ENCODE measurements at places on chromosomes 6 and 20. TPM values are rescaled to one million over a fixed set of nuclear protein-coding genes. Genes with fewer than 3 reads are reported as not detected.

DNA sequence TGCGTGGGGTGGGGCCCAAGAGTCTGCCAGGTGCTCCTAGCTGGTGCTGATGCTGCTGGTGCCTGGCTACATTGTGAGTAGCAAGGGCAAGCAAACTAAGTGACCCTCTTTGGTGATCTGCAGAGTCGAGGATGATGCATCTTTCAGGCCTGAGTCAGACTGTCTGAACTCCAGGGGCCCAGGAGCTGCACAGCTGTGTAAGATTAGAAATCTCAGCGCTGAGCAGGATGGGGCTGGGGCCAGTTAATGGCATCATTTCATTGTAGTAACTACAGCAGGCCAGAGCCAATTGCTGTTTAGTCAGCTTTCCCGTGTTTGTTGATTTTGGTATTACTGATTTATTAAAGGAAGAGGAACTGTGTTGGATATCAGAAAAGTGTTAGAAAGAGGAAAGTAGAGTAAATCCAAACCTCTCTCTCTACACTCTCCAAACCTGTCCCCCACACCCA lies 365.2 kb downstream of the PAX1 start:
- no peak overlapping the region for H3K27ac ChIP-seq
- no peaks in the 10 kb centered on the region for H3K36me3 ChIP-seq
- H3K27me3 ChIP-seq, result no peaks in the 10 kb centered on the region
- H3K4me3 ChIP-seq, result no peak overlapping the region
- H3K4me1 ChIP-seq, result no peaks in the 10 kb centered on the region

GRCh38 chr6:150622941-150623874 lies 23.5 kb downstream of the PLEKHG1 start:
- peaks cover 47% of the 10 kb centered on the region for H3K4me1 ChIP-seq
- no peak for DNase-seq
- H3K36me3 ChIP-seq, result no peaks in the 10 kb centered on the region
- H3K27ac ChIP-seq, result no peak overlapping the region

- H3K36me3 ChIP-seq, result no peaks in the 10 kb centered on the region
- H3K27me3 ChIP-seq, result peaks cover 6% of the 10 kb centered on the region
- DNase-seq, result no peak
- no peak overlapping the region for H3K4me3 ChIP-seq
Observed at GRCh38 chr6:17007749-17008148, 94.1 kb upstream of the STMND1 start.

GRCh38 chr6:121880831-121881230 lies 445.4 kb downstream of the GJA1 start:
- no peak overlapping the region for H3K4me3 ChIP-seq
- H3K27me3 ChIP-seq, result no peaks in the 10 kb centered on the region
- DNase-seq, result no peak
- H3K27ac ChIP-seq, result no peak overlapping the region
- H3K36me3 ChIP-seq, result no peaks in the 10 kb centered on the region

Gene PM20D2
- 10.4 TPM for total RNA-seq

Gene HCK
- total RNA-seq, result 14.8 TPM

Gene SIRPD
- not detected for total RNA-seq

Gene HDGFL1
- not detected for total RNA-seq

Gene ESF1
- 8.9 TPM for total RNA-seq

Gene SLC44A4
- total RNA-seq, result not detected

Measured in heart left ventricle (tissue), 16 donors.